ENCODE measurements at places on chromosomes 4 and X.

GRCh38 chrX:48002929-48003328 is 860 bp downstream of the ZNF182 start:
- DNase-seq, result no peak

- DNase-seq, result no peak
Observed at GRCh38 chr4:115332078-115332477, 218.7 kb upstream of the NDST4 start.

- DNase-seq, result no peak
Observed at GRCh38 chrX:10756441-10756840, 136.1 kb upstream of the MID1 start.

- no peak for DNase-seq
Observed at GRCh38 chr4:41465146-41465761, 72.7 kb upstream of the LIMCH1 start.

DNA sequence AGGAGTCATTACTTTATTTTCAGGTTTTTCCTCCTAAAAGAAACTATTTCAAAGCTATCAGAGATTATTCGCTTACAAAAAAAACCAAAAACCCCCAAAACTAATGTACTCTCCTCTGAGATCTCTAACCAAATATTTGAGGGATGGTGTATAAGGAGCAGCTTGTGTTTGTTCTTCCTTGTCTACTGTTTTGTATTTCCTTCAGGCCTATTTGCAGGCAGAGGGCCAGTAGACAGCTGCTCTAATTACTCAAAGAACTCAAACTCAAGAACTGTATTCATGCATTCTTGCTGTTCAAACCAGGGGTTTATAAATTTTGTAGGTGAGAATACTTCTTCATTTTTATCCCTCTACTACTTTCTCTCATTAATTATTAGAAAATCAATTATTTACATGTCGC is 51.3 kb downstream of the SH3RF1 start:
- DNase-seq, result no peak

GRCh38 chrX:42432552-42432951 is 345.4 kb downstream of the PPP1R2C start:
- DNase-seq, result no peak

DNA sequence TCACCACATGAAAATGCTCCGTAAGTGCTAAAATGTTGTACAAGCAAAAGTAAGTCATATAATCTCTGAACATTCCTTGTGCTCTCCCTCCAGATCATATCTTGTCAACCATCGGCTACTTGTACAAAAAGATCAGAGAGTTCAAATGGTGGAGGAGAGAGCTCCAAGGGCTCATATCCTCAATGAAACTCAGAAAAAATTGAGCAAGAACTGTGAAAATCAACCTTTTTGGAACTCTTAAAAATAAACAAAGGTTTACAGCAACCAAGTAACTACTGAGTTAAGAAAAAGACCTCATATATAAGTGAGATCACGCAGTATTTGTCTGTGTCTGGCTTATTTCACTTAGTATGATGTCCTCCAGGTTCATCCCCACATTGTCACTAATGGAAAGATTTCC is 63.2 kb downstream of the TEX13C start:
- DNase-seq, result no peak

DNA sequence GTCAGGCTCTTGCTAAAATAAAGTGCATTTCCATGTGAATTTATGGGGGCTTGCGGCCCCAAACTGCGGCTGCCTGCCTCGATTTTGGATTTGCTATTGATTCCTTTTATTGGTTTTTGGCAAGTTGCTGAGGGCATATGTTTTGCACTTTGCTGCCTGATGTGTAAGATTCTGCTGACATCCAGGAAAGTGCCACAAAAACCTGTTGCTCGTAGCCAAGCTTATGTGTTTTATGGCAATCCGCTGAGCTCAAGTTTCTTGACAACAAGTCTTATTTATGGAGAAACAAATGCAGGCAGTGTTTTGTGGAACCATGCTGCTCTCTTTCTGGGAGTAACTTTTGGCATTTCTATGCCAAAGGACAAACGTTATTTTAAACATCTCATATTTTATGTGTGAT is 97.3 kb upstream of the DDIT4L start:
- DNase-seq, result no peak

DNA sequence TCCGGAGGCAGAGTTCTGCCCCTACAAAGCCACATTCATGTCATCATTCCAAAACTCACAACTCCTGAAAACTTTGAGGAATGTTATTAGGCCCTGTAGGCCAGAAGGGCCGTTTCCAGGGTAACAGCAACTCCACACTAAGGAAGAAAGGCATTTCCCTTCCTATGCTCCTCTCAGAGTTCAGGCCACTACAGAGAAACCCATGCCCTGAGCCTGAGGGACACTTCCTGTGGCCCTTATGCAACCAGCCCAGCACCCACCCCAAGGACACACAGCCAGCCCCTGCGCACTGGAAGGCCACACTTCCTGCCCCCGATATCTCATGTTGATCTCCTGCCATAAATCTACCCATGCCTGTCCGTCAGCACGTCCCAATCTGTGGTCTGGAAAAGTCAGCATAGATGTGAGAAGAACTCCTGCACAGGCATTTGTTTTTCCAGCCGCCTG is 289.3 kb downstream of the BCOR start:
- DNase-seq, result no peak

GRCh38 chrX:29652484-29652883 is 562.9 kb upstream of the MAGEB2 start:
- DNase-seq, result no peak

DNA sequence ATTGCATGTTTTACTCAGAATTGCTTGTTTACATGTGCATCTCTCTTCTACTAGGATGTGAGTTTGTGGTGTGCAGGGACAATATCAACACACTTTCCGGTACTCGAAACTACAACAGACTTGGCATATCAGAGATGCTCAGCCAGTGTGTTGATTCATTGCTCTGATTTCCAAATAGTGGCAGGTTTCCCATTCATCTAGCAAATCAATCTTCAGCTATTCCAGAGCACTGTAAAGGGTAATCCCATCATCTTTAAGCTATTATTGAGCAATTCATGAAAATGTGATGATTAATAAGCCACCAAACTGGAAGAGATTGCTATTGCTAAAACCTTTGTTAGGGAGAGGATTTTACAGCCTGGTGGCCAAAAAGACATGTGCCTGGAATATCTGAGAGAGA is 574.2 kb upstream of the CPEB2 start:
- DNase-seq, result no peak

DNA sequence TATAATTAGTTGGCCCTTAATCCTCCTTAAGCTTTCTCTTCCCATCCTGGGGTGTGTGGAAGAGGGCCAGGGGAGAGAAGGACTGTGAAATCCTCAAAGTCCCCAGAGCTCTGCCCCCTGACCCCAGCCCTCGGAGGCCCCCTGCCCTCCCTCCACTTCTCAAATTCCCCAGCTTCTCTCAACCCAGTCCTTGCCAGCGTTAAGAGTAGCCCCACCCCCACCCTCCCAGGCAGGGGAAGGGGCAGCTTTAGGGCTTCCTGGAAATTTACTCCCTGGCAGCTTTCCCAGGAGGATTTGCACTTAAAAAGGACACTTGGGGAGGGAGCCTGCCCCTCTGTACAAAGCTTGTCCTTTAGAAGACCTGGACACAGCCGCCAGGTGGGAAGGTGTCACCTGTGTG is 11.8 kb upstream of the CD40LG start:
- no peak for DNase-seq

DNA sequence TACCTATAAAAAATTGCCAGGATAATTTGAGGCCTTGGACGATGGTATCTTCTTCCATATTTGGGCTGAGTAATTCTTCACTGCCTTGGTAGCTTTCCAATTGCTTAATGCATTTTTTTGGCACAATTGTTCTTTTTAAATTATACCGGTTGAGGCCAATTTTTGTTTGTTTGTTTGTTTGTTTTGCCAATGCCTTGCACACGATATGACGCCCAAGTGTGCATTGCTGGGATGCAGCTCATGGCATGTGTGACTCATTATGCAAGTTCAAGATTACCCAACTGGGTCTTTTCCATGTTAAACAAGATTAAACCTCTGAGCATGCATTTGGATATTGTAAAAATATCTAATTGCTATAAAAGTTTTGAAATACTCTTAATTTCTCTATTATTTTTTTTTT is 71.1 kb upstream of the KCNIP4 start:
- DNase-seq, result no peak

GRCh38 chr4:80803337-80803736 is 227.2 kb upstream of the BMP3 start:
- no peak for DNase-seq

GRCh38 chr4:26573389-26573794 is 10.5 kb upstream of the TBC1D19 start:
- no peak for DNase-seq

GRCh38 chrX:150566734-150567182 is 1.7 kb upstream of the MTM1 start:
- no peak for DNase-seq

DNA sequence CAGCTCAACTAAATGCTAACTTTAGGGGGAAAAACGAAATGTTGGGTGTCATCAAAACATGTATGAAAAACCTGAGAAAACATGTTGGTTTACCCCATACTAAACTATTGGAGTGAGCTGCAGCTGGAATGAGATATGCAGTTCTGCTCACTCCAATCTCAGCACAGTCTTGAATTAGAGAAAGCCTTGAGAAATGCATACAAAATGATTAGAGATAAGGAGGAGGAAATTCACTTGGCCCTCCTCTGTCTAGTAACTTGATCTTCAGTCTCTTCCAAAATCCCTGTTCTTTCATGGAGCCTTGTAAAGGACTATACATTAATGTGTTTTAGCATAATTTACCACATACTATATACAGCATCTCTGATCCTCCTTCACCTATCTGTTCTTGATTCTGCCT is 3.2 kb upstream of the LRCH2 start:
- no peak for DNase-seq

- DNase-seq, result peak; percentile 72
Observed at GRCh38 chr4:93501946-93502345, 326.6 kb upstream of the ATOH1 start.

- DNase-seq, result peak; percentile 17
Observed at GRCh38 chr4:67151376-67152343, 393.6 kb downstream of the CENPC start.

DNA sequence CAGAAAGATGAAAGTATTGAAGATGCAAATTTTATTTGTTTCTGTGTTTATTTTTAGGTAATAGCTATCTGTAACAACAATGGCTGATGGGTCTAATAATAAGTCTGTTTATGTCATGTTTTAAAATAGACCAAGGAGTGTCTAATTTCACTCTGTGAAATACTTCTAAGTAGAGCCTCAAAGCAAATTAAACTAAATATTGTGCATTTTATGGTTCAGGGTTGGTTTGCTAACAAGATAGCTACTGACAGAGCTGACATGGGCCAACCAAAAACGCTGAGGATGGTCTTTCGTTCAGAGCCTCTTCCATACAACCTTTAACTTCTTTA is 437.6 kb upstream of the CTSO start:
- no peak for DNase-seq

- no peak for DNase-seq
Observed at GRCh38 chr4:12884846-12885796, 599.0 kb downstream of the RAB28 start.

GRCh38 chrX:149032449-149032848 is 472.7 kb downstream of the IDS start:
- DNase-seq, result no peak

- no peak for DNase-seq
Observed at GRCh38 chr4:89289312-89289711, 18.3 kb downstream of the GPRIN3 start.

DNA sequence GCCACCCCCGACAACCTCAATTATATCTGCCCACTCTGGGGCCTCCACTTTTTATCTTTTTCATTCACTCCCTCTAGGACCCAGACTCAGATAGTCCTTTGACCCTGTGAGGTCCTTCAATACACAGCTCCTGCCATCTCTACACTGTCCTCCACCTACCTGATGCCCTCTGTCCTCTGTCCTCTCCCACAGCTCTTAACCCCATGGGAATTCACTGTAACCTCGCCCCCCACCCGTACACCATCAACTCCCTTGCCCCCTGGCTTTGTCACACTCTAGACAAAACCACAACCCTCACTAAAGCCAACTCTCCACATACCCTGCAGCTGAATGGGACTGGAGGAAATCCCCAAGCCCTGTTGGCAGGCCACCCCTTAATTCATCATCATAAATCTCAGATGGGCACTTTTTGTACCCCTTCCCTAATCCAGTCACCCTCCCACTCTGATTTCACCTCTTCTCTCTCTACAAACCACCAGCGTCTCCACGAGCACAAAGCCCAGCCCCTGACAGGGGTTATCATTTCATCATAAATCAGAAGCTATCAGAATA is 52.3 kb upstream of the ENPP6 start:
- DNase-seq, result no peak

- DNase-seq, result no peak
Observed at GRCh38 chr4:80125252-80126177, 52.5 kb upstream of the ANTXR2 start.

- DNase-seq, result no peak
Observed at GRCh38 chr4:48781968-48782367, 1.9 kb upstream of the FRYL start.

GRCh38 chr4:122017296-122017695 is 65.4 kb upstream of the TRPC3 start:
- no peak for DNase-seq

GRCh38 chr4:40628888-40629287 is 776 bp downstream of the RBM47 start:
- no peak for DNase-seq

GRCh38 chr4:85369703-85370380 is 105.1 kb upstream of the ARHGAP24 start:
- DNase-seq, result no peak

- DNase-seq, result no peak
Observed at GRCh38 chr4:75908555-75908954, 6.3 kb upstream of the PPEF2 start.

DNA sequence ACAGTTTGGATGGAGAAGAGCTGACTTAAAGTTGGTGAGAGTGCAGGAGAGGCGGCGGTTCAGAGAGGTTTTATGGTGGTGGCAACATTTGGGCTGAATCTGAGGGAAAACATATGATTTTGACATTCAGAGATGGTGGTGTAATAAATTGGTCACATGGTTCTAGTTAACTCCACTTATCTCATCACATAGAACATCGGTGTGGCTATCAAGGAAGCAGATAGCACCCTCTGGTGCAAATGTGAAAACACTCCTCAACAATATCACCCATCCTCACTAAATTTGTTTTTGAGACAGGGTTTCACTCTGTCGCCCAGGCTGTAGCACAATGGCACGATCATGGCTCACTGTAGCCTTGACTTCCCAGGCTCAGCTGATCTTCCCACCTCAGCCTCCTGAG is 28.8 kb downstream of the SUPT20HL2 start:
- DNase-seq, result no peak

- no peak for DNase-seq
Observed at GRCh38 chr4:8461086-8461485, 20.5 kb downstream of the TRMT44 start.

DNA sequence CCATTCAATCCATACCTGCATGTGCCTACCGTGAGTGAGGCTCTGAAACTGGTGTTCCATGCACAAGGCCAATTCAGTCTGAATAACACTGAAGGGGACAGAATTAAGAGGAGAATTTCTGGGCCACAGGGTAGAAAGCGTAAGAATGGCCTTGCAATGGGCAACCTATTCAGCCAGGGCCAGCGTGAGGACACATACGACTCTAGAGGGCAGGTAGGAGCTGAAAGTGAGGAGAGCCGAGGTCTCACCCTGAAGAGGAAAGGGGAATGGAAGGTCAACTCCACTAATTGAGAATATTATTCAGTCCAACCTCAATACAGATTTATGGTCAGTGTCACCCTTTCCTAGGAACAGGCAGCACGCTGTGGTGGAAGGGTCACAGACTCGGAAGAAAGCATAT is 202.2 kb downstream of the TRIML1 start:
- DNase-seq, result no peak
